ENCODE measurements at places on chromosomes 1 and 21. TPM values are rescaled to one million over a fixed set of nuclear protein-coding genes. Genes with fewer than 3 reads are reported as not detected.

FAM229A gene
- polyA plus RNA-seq: 5.9 TPM

MFAP2 gene
- polyA plus RNA-seq: 1.9 TPM

CRYZ gene
- polyA plus RNA-seq: 28.3 TPM

SLC44A3 gene
- 7.0 TPM for polyA plus RNA-seq

MASP2 gene
- not detected for polyA plus RNA-seq

RPTN gene
- 0.20 TPM for polyA plus RNA-seq

HOOK1 gene
- polyA plus RNA-seq: 14.1 TPM

DIRAS3 gene
- 1.6 TPM for polyA plus RNA-seq

PRR9 gene
- polyA plus RNA-seq: not detected

WNT3A gene
- 1.3 TPM for polyA plus RNA-seq

CD53 gene
- polyA plus RNA-seq: 5.8 TPM

PPFIA4 gene
- 0.84 TPM for polyA plus RNA-seq

OR13G1 gene
- polyA plus RNA-seq: not detected

CNIH3 gene
- 0.99 TPM for polyA plus RNA-seq

SERTAD4 gene
- 3.0 TPM for polyA plus RNA-seq

CLDN14 gene
- polyA plus RNA-seq: 0.04 TPM

ASTN1 gene
- polyA plus RNA-seq: 0.02 TPM

PLK3 gene
- 58.1 TPM for polyA plus RNA-seq

AGT gene
- 0.49 TPM for polyA plus RNA-seq

OR4F16 gene
- polyA plus RNA-seq: not detected

LCE6A gene
- polyA plus RNA-seq: not detected

NSUN4 gene
- polyA plus RNA-seq: 12.5 TPM

KANK4 gene
- 0.01 TPM for polyA plus RNA-seq

BTG2 gene
- polyA plus RNA-seq: 9.4 TPM

CFHR3 gene
- 0.02 TPM for polyA plus RNA-seq

ID3 gene
- 44.2 TPM for polyA plus RNA-seq

OR2W3 gene
- polyA plus RNA-seq: 0.12 TPM

PLEKHG5 gene
- 28.0 TPM for polyA plus RNA-seq

OPRD1 gene
- not detected for polyA plus RNA-seq

TPTE gene
- polyA plus RNA-seq: 0.01 TPM

AVPR1B gene
- not detected for polyA plus RNA-seq

ERICH3 gene
- 0.02 TPM for polyA plus RNA-seq

IPO13 gene
- polyA plus RNA-seq: 22.1 TPM

FAM43B gene
- 0.12 TPM for polyA plus RNA-seq

B3GALT2 gene
- 0.12 TPM for polyA plus RNA-seq

MEX3A gene
- 0.36 TPM for polyA plus RNA-seq

FCER1G gene
- 10.0 TPM for polyA plus RNA-seq

PADI4 gene
- 0.12 TPM for polyA plus RNA-seq

SLC5A9 gene
- 0.24 TPM for polyA plus RNA-seq

OBSCN gene
- 20.6 TPM for polyA plus RNA-seq

NBPF3 gene
- 2.4 TPM for polyA plus RNA-seq

ITGB2 gene
- 10.0 TPM for polyA plus RNA-seq

PEX11B gene
- 19.3 TPM for polyA plus RNA-seq

PLA2G2C gene
- 0.14 TPM for polyA plus RNA-seq

CD2 gene
- polyA plus RNA-seq: 5.4 TPM

PLPPR4 gene
- polyA plus RNA-seq: 0.14 TPM

TSSK3 gene
- 0.53 TPM for polyA plus RNA-seq

FCRL5 gene
- polyA plus RNA-seq: 0.08 TPM

PLA2G4A gene
- polyA plus RNA-seq: 3.1 TPM

DDI2 gene
- 9.6 TPM for polyA plus RNA-seq

ZYG11B gene
- polyA plus RNA-seq: 3.4 TPM

ZNF648 gene
- not detected for polyA plus RNA-seq

IFI6 gene
- polyA plus RNA-seq: 9.6 TPM

RIPPLY3 gene
- 0.49 TPM for polyA plus RNA-seq

ECE1 gene
- 12.4 TPM for polyA plus RNA-seq

S100A3 gene
- 27.5 TPM for polyA plus RNA-seq

LRRC71 gene
- polyA plus RNA-seq: 0.04 TPM

OR6K2 gene
- not detected for polyA plus RNA-seq

CFAP107 gene
- polyA plus RNA-seq: not detected
